ENCODE measurements at places on chromosomes 4 and X. TPM values are rescaled to one million over a fixed set of nuclear protein-coding genes. Genes with fewer than 3 reads are reported as not detected.

Gene UCP1
- not detected for total RNA-seq

Gene NKX1-1
- total RNA-seq: not detected

Gene USP27X
- total RNA-seq: 2.5 TPM

Gene MND1
- 10.2 TPM for total RNA-seq

Gene FHDC1
- total RNA-seq: under 0.01 TPM

Gene STBD1
- total RNA-seq: 8.8 TPM

Gene NELFA
- total RNA-seq: 14.8 TPM

Gene DCAF12L1
- not detected for total RNA-seq

Measured in regular cardiac myocyte (primary cell).